CD8-positive, alpha-beta memory T cell (primary cell): ENCODE measurements at places on chromosomes 13 and 19. TPM values are rescaled to one million over a fixed set of nuclear protein-coding genes. Genes with fewer than 3 reads are reported as not detected.

TNPO2 gene
- 148 TPM for total RNA-seq

ZNF540 gene
- 2.3 TPM for total RNA-seq

DNA sequence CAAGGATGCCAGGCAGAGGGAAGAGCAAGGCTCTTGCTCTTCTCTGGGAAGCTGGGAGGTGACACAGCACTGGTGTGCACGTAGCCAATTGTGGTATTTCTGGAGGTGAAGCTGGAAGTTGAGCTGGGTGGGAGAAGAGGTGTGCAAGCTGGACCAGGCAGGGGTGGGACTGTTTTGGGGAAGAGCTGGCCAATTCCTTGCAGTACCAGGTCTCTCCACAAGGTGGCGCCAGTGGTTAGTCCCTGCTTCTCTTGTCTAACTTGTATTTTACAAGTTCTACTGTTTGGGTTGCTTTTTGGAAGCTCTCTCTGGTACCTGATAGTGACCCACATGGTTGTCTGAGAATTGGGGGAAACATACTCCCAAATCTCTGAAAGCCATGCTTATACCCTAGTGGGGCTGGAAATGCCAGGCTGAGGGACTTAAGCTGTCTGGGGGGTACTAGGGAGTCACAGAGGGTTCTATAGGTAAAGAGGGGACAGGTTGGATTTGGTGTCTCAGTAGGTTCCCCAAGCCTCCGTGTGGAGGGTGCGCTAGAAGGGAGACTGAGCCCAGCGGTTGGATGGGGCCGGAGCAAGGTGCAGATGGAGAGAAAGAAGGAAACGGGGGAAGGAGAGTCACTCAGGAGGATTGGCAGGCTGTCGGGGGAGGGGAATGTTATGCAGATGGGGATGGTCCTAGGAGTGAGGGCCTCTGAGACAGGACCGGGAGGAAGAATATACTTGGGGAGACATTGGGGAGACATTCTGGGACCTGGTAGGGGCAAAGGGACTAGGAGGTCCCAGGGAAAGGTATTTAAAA lies 3.0 kb downstream of the HPN start:
- H3K36me3 ChIP-seq, result no peaks in the 10 kb centered on the region
- H3K27ac ChIP-seq, result no peak overlapping the region
- DNase-seq, result peak; percentile 33
- H3K4me1 ChIP-seq, result peaks cover 31% of the 10 kb centered on the region
- no peaks in the 10 kb centered on the region for H3K27me3 ChIP-seq
- no peak overlapping the region for H3K4me3 ChIP-seq

- no peak for DNase-seq
- H3K27ac ChIP-seq, result no peak overlapping the region
- no peaks in the 10 kb centered on the region for H3K27me3 ChIP-seq
- no peak overlapping the region for H3K4me3 ChIP-seq
- H3K36me3 ChIP-seq, result no peaks in the 10 kb centered on the region
Observed at GRCh38 chr13:39379667-39380655, 223.0 kb downstream of the LHFPL6 start.

- no peak for DNase-seq
- H3K4me3 ChIP-seq, result no peak overlapping the region
- H3K4me1 ChIP-seq, result no peaks in the 10 kb centered on the region
- H3K27ac ChIP-seq, result no peak overlapping the region
- no peaks in the 10 kb centered on the region for H3K36me3 ChIP-seq
- H3K27me3 ChIP-seq, result no peaks in the 10 kb centered on the region
Observed at GRCh38 chr13:36173571-36174322, 40.6 kb downstream of the SOHLH2 start.

GRCh38 chr19:47187797-47188196 lies 43.2 kb downstream of the BBC3 start:
- no peak for DNase-seq
- no peaks in the 10 kb centered on the region for H3K27me3 ChIP-seq

LENG9 gene
- total RNA-seq, result 3.8 TPM

MAP4K1 gene
- total RNA-seq, result 161 TPM
